GM18507 (cell line): ENCODE measurements at places on chromosomes 5 and 9.

GRCh38 chr9:27404661-27405060, 107.7 kb upstream of the EQTN start:
- DNase-seq: no peak

GRCh38 chr9:2859776-2860379, 16.0 kb upstream of the PUM3 start:
- peak; percentile 22 for DNase-seq

- DNase-seq: no peak
Measured at GRCh38 chr9:89808076-89808755, 203.4 kb downstream of the GADD45G start.

- no peak for DNase-seq
Measured at GRCh38 chr9:113620377-113621161, 157.0 kb downstream of the RGS3 start.

- DNase-seq: no peak
Measured at GRCh38 chr9:130870491-130871381, 25.9 kb downstream of the QRFP start.

GRCh38 chr9:117156144-117156688, 258.6 kb downstream of the ASTN2 start:
- DNase-seq: no peak
